ENCODE measurements at places on chromosomes 1 and 21.
A peak's percentile ranks its signal among the peaks of the same experiment; 100 is the strongest.

DNA sequence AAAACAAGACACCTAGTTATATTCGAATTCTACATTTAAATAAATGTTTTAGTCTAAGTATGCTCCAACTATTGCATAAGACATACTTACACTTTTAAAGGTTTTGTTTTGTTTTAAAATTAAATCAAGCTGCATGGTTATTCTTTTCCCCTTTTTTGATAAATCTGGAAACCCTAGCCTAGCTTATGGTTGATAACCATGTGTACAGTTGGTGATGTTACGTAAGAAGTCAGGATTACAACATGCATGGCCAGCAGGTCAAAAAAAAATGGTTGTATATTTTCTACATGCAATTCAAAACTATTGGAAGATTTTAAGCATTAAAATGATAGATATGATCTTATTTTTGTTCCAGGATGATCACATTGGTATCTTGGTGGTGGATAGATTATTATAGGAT, 1600.6 kb downstream of the PLA2G4A start:
- DNase-seq = no peak

DNA sequence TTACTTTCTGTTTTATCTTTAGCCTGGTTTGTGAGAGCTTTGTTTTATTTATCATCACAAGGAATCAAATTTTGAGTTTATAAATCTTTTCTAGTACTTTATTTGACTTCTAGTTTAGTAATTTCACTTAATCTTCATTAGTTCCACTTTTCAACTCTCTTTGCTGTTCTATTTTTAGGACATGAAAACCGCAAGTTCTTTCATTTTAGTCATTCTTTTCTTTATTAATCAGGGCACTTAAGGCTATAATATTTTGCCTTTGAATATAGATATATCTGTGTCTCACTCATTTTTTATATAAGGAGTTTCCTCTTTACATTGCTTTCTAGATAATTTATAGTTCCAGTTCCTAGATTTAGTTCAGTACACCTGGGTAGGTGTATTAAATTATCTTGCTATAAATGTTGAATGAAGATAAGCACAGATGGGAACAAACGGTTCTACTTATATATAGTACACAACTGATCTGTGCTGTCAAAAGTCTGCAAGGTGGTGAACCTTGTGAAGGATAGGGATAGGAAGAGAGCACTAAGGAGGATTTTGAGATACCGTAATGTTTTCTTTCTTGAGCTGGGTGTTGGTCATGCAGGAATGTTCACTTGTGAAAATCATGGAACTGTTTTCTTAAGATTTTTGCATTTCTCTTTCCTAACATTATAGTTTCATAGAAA, 402.3 kb downstream of the RYR2 start:
- DNase-seq = no peak

- no peak for DNase-seq
Observed at GRCh38 chr21:18253799-18254198, 9.2 kb downstream of the CHODL start.

GRCh38 chr1:230641900-230642262, 400 bp upstream of the COG2 start:
- no peak for DNase-seq

DNA sequence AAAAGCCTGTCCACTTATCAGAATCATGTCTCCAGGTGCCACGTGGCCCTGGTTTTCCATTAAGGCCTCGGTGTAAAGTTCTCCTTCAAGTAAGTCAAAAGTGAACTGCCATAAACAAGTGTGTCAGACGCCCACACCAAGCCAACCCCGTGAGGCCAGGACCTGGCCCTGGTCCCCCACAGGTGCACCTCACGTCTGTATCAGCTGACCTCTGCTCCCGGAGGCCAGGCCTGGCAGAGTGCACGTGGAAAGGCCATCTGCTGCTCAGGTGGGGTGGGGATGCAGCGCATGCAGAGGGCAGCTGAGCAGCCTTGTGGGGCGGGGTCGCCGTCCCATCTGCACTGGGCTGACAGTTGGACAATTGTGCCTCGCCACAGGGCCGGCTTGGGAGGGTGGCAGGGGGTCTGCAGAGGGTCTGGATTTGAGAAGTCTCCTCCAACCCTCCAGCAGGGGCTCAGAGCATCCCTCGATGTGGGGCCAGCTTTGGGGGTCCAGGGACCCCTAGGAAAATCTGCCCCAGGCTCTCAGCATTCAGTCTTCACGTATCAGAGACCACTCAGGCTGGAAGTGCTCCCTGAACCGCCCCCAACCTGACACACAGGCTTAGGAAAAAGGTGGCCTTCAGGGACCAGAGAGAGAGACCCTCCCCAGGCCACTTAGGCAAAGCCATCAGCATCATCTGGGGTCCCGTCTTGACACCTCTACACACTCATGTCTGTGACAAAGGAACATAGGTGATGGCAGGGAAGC, 3.0 kb downstream of the SLC19A1 start:
- DNase-seq = no peak

- DNase-seq = peak; percentile 51
Observed at GRCh38 chr1:193185901-193186731, at the start of gene B3GALT2. Gene B3GALT2, minus strand, starts transcription at chr1:193186613. Its CDS starts 5,051 bp downstream, at chr1:193181562.

DNA sequence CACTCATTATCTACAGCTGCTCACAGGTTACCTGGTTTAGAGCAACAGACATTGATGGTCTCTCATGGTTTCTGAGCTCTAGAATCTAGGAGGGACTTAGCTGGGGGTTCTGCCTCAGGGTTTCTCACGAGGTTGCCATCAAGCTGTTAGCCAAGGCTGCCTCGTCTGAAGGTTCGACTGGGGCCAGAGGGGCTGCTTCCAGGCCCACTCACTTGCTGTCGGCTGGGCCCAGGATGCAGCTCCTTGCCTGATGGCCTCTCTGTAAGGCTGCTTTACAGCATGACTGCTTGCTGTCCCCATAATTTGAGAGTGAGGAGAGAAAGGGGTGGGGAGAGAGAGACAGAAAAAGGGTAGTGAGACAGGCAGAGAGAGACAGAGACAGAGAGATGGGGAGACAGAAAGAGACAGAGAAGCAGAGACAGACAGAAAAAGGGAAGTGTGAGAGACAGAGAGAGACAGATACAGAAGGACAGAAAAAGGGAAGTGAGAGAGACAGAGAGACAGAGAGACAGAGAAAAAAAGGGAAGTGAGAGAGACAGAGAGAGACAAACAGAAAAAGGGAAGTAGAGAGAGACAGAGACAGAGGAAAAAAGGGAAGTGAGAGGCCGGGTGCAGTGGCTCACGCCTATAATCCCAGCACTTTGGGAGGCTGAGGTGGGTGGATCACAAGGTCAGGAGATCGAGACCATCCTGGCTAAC, 106.8 kb upstream of the C1orf174 start:
- no peak for DNase-seq

DNA sequence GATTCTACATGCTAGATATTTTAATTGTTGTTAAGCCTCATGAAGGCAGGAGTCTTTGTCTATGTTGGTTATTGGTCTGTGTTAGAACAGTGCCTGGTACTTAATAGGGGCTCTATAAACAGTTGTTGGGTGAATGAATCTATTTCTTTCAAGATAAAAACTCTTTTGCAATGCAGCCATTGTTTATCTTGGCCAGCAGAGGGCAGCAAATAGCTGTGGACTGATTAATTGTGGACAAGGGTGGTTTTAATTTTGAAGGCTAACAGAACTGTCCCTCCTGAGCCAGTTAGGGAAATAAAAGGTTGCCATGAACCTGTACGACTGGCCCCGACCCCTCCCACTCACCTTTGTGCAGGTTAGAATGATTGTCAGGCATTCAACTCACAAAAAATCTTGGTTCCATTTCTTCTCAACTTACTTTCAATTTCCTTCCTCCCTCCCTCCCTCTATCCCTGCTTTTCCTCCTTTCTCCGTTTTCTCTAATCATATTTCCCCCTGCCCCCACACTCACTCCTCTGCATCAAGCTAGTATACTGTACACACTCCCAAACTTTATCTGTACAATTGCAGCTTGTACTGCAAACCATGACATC, 66.3 kb upstream of the DIRAS3 start:
- peak; percentile 77 for DNase-seq

DNA sequence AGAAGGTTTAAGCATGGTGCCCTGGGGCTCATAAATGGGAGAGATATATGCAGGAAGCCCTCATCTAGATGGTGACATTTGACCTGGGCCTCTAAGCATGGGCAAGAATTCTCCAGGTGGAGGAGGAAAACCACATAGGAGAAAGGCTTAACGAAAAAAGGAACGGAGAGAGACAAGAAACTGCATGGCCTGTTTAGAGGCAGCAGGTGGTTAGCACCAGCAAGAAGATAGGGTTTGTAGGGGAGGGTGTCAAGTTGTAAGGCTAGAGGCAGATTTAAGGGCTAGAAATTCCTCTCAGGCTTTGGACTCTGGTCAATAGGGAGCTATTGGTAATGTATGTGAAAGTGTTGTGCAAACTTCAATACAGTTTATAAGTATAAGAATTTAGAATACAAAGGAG, 8.2 kb upstream of the MAPKAPK2 start:
- DNase-seq = no peak

DNA sequence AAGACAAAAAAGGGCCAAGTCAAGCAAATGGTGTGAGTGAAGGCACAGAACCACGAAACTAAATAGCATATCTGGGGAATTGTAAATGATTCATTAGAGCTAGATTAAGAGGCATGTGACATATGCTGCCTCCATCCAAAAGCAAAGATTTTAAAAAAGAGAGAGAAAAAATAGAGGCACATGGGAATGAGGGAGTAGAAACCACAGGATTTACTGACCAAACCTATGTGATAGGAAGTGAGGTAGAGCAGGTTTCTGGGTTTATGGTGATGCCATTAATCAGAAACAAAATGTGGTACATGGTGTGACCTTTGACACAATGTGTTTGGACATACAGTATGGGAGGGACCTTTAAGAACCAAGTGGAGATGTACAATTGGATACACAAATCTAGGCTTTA, 13.6 kb downstream of the C1orf52 start:
- no peak for DNase-seq

DNA sequence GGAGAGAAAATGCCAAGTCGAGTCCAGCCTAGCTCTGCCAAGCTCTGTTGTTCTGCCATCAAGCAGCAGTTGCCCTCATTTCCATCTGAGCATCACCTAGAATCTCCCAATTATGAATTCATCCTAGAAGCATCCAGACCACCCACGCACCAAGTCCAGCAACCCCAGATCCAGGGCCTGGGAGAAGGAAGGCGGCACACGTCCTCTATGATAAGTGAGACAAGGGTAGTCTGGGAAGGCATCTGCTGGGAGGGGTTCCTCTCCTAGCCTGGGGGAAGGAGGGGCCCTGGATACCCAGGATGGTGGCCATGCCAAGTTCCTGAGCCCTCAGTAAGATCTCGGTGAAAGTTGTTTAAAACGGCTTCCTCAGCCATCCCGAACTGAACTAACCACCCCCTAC, 70.7 kb downstream of the VWA5B1 start:
- no peak for DNase-seq

- peak; percentile 68 for DNase-seq
Observed at GRCh38 chr1:243731974-243732625, 117.9 kb downstream of the AKT3 start.

GRCh38 chr1:43839056-43839455, 94.5 kb upstream of the ARTN start:
- DNase-seq = peak; percentile 60

GRCh38 chr21:42279888-42280287, 35.3 kb downstream of the TFF3 start:
- no peak for DNase-seq

Measured in astrocyte of the hippocampus (primary cell).